ENCODE measurements at places on chromosomes 2 and 18.

DNA sequence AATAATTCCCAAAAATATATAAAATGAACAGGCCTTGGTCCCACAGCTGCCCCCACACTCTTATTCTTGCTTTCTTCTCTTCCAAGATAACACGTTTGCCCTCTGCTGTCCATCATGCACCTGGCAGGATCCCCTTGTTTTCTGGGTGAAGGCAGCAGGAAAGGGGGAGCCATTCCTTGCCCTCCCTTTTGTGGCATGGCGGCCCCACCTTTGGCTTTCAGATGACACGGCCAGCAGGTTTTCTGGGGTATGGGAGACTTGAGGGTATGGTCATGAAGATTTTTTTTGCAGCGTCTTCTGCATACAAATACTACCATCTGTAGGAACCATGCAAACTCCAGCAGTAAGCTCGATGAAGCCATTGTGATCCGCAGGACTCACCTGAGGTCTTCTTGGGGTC, 118.8 kb downstream of the MAPK4 start:
- DNase-seq, result no peak

- no peak for DNase-seq
These were observed 61.7 kb downstream of the MAP4K4 start for GRCh38 chr2:101759162-101759561.

DNA sequence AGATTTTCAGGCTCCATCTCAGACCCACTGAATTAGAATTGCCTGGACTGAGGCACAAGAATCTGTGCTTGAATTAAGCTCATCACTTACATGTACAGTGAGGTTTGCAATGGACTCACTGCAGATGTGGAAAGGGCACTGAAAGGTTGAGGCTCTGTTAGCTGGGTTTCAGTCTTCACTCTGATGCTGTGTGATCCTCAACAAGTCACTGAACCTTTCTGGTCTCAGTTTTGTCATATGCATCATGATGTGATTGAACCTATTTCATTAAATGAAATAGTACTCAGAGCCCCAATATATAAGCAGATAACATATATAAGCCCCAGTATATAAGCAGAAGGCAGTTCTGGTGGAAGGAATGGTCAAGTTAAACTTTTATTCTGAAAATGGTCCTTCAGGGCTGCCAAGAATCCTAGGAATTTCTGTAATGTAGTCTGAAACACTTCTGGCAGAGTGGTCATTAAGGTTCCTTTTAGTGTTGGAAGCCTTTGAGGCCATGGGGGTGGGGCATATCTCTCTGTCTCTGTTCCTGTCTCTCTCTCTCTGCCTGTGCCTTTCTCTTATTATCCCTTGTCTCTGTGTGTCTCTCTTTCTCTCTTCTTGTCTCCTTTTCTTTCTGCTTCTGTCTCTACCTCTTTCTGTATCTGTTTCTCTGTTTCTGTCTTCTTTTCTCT, 110.4 kb downstream of the ADCYAP1 start:
- DNase-seq, result no peak

- no peak for DNase-seq
These were observed 41.2 kb upstream of the CWC22 start for GRCh38 chr2:180048251-180048650.

DNA sequence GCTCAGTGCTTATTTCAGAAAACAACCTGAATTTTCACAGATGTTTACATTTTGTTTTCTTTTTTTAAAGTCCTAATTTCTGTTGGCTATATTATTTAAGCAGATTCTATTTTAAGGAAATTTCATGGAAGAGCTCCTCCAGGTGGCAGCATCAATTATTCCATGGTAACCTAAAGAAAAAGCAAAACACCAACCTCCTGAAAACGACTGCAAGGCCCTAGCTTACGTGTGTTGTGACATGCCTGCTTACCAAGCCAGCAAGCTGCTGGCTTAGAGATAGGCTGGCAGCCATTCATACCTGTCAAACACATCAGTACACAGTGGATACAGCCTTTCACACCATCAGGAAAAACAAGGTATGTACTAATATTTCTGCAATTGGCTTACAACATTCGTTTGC, 64.9 kb downstream of the LPIN2 start:
- no peak for DNase-seq

DNA sequence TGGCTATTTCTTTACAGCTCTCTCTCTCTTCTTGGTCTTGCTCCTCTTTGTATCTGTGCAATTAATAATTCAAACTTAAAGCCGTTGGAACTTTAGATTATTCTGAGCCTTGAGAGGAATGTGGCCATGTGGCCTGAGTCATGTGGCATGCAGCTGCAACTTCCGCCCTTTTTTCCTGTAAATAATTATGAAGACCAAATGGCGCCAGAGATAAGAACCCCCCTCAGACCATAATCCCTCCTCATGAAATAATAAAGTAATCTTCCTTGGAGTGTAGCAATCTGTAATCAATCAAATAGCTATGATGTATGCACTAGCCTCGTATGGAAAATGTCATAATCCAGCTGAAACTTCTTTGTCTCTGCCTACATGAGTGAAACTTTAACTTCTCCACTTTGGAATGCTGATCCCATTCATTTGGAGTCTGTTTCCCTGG, 13.5 kb upstream of the TWSG1 start:
- DNase-seq, result no peak

- DNase-seq, result no peak
These were observed 43.6 kb downstream of the GRHL1 start for GRCh38 chr2:9995059-9995458.
